CD4-positive, alpha-beta T cell treated with Interleukin-4 for 4 hours (primary cell): ENCODE measurements at places on chromosomes 6 and 20.

DNA sequence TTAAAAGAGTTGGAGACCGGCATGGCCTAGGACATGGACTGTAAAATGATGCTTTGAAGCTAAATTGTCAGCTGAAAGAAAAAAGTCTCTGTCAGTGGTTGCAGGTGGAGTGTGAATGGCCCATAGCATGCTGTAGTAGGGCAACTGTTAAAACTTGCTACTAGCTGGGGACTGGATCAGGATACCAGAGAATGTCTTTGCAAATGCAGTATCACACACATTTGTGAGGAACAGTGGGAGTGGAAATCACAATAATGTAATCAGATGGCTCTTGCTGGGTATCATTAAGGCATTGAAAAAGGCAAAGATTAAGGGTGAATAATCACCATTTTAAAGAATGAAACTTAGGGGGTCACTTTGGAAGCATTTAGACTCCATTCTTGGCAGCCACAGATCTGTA lies 737.9 kb downstream of the EYS start:
- DNase-seq, result no peak

GRCh38 chr6:160919723-160920440 lies 71.7 kb upstream of the MAP3K4 start:
- DNase-seq, result no peak

DNA sequence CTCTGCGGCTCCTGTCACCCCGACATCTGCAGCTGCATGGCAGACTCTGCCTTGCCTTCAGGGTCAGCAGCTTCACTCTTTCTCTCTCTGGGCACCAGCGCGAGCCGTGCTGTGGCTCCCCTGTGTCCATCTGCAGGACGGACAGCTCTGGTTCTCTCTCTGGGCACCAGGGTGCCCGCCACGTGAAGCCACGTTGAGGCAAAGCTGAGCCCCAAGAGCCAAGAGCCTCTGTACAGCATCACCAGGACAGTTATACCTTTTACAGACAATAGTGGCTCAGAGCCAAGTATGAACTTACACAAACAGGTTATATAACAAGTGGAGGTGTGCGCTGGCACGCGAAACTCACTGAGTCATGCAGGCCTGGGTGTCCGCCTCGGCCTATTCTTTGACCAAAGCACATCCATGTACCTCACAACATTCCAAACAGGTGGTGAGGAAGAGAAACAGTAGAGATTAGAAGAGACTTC lies 50.8 kb downstream of the FAM50B start:
- no peak for DNase-seq

DNA sequence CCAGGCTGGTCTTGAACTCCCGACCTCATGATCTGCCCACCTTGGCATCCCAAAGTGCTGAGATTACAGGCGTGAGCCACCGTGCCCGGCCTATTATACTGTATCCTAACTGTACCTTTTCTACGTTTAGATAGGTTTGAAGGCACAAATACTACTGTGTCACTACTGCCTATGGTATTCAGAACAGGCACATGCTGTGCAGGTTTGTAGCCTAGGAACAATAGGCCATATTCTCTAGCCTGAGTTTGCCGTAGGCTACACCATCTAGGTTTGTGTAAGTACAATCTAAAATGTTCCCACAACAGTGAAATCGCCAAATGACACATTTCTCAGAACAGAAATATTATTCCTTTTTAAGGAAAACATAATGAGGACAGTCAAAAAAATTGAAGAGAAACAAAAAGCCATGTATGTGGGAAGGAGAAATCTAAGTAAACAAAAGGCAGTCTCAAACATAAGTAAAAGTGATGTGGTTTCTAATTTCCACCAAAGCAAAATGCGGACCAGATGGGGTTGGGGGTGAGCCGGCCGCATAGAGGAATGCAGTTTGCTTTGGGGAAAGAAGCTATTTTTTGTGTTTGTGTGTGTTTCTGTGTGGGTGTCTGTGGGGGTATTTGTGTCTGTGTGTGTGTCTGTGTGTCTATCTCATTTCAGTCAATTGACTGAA lies 192.6 kb upstream of the SALL4 start:
- no peak for DNase-seq

DNA sequence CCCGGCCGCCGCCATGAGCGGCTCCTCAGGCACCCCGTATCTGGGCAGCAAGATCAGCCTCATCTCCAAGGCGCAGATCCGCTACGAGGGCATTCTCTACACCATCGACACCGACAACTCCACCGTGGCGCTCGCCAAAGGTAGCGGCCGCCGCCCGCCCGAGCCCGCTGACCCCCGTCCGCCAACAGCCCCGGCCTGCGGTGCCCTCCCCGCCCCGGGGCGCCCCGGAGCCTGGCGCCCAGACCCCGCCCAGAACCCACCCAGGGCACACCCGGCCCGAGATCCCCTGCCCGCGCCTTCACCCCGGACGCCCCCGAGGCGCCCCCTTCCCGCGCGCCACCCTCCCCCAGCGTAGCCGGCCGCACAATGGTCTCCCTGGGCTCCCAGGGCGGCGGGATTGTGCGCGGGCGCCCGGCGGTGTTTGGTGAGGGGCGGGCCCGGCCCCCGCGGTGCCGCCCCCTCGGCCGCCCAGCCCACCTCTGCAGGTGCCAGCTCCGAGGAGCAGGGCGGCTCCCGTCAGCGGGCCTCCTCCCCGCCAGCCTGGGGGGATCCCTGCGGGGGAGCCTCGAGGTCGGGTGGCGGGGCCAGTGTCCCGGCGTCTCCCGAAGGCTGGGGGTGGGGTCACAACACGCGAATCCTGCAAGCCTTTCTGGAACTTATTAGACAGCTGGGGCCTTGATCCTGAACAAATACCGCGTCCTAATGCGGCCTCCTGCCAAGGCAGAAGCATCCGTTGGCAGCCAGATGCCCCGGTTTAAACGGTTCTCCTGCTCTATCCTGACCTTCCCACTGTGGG lies 577 bp downstream of the LSM14B start:
- DNase-seq, result peak; percentile 26

DNA sequence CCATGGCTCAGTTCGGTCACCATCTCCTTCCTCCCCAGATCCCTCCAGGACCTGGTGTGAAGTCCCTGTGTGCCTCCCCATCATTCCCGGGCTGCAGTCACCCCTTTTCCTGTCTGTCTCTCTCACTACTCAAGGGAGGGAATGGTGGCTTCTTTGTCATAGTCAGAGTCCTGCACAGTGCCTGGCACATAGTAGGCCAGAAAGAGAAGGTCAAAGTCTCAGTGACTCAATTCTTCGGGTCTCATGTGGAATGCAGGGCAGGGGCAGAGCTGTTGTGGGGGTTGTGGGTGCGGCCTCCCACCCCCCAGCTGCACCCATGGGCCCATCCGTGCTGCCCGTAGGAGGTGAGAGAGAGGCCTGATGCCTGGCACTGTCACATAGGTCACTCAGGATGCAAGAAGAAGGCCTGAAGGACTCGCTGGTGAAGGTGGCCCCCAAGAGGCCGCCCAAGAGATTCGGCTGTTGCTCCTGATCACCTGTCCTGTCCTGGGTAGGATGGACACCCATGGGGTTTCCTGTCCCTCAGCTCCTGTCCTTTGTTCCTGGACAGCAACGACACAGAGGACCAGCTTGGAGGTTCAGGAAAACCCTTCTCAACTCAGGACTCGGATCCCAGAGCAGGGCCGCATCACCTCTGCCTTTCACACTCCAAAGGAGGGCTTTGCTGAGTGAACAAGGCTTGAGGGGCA lies 34.1 kb downstream of the RAB44 start:
- DNase-seq, result no peak

- no peak for DNase-seq
Measured at GRCh38 chr6:104623052-104623690, 236.5 kb downstream of the HACE1 start.

DNA sequence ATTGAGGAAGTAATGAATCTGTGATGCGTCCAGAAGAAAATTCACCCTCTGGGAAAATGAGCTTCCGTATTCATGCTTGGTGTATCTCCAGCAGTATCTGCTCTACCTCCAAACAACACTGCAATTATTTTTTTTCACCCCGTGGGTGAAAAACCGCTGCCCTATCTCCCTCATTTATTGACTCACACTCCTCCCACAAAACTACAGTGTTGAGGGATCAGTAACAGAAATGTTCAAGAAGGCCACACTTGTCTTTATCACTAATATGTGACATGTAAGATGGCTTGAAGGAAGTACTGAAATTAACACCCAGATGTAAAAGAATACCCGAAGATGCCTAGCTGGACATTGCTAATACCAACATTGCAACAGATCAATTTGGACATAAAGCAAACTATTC lies 4.9 kb upstream of the TBX18 start:
- no peak for DNase-seq

DNA sequence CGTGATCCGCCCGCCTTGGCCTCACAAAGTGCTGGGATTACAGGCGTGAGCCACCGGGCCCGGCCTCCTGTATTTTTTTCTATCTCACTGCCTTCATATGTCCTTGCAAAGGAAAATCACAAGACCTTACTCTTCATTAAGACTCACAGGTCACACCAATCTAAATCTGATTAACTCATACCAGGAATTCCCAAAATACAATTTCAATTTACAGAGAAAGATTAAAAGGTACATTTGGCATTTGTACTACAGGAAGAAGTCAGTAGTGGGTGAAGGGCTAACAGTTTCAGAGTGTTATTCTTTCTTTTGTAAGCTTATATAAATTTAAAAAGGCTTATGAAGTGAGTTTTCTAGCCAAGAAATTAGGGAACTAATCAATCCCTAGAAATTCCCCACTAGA lies 87.4 kb downstream of the GPR63 start:
- DNase-seq, result no peak

DNA sequence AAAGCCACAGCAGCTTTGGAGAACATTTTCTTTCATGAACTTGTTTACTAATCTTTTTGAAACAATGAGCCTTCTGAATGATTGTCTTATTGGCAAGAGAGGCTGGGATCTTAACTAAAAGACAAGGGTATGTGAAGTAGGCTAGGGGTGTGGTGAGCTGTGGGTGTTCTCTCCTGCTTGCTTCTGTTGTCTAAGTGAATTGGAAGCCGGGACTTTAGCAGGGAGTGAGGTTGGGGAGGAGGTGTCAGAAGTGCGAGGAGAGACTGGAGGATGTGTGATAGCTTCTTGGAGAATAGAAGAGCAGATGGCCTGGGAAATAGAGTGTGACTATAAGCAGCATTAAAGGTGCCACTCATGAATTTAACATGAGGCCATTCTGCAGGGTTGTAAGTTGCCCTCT lies 562.8 kb downstream of the UTRN start:
- DNase-seq, result no peak

DNA sequence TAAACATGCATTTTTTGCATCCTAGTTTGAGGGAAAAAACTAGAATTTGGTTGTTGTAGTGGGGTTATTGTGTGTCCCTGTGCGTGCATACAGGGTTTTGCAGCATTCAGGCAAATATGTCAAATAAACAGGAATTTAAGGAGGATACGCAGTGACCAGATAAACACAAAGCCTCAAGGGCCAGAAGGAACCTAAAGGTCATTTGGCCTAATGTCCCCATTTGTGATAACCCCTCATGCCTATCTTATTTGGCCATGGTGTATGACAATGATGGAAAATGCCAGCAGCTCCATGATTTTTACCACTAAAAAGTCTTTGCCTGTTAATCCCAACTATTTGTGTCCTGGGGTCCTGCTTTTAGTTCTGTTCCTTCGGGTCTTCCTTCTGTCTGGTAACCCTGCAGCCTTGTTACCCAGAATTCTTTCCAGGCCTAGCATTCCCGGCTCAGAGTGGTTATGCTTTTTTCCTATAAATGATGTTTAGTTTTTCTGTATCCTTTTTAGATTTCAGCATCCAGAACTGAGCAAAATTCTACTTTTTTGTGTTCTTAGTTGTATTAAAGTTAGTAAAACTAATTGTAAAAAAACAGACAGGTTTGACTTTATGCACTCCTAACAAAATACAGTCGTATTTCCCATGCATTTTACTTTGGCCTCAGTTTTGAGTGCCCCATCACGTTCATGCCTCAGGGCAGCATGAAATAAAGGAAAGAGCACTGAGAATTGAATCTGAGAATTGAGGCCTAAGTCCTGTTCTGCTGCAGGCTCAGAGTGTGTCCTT lies 4.4 kb downstream of the STX16 start:
- no peak for DNase-seq

- no peak for DNase-seq
Measured at GRCh38 chr6:46927066-46927465, 5.3 kb upstream of the ADGRF5 start.

GRCh38 chr20:60883496-60883895 lies 368.6 kb upstream of the CDH4 start:
- no peak for DNase-seq
